ENCODE measurements at places on chromosomes 2 and 18.

DNA sequence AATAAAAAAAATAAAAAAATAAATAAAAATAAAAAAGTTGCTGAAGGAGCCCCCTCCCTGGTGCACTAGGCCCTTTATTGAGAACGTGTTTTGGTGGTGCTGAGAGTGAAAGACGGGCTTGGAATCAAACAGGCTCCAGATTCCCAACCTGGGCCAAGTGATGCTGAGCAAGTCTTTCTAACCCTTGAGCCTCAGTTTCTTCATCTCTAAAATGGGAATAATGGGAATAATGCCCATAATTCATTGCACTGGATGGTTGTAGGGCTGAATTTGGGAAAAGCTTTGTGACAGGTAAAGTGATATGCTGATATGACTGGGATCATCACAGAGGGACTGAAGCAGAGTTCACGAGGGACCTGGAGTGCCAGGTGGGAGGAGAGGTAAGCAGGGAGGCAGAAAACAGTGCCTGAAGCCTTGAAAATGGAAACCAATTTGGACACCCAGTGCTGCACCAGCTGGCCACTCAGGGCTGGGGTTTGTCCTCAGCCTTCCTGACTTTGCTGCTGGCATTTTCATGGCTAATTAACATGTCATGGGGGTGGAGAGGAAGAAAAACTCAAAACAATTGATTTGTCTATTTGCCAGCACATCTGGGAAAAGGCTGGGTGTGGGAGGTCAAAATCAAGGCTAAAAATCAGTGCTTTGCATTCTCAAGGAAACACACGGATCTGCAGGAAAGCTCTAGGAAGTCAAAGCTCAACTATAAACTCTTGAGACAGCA lies 241.3 kb downstream of the LOXHD1 start:
- DNase-seq = no peak

- DNase-seq = no peak
Observed at GRCh38 chr2:68863996-68864395, 7.2 kb downstream of the BMP10 start.

- peak; percentile 47 for DNase-seq
Observed at GRCh38 chr18:77208964-77209363, 40.7 kb upstream of the GALR1 start.

DNA sequence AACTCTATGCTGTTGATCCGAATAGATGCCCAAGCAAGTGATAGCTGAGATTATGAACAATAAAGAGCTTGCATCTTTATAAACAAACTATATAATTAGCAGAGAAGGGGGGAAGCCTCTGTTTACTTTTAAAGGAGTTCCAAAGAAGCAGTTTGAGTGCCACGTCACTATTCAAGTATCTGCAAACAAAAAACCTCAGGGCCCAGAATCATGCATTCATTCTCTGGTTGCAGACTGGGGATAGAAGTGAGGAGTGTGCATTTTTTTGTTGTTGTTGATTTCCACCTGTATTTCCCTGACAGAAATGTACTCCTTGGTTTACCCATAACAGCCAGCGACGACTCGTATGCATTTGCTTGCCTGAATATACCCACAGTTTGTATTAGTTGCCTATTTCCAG lies 264.3 kb downstream of the PTGR3 start:
- no peak for DNase-seq

GRCh38 chr2:45195916-45196315 lies 186.7 kb upstream of the SIX2 start:
- no peak for DNase-seq

DNA sequence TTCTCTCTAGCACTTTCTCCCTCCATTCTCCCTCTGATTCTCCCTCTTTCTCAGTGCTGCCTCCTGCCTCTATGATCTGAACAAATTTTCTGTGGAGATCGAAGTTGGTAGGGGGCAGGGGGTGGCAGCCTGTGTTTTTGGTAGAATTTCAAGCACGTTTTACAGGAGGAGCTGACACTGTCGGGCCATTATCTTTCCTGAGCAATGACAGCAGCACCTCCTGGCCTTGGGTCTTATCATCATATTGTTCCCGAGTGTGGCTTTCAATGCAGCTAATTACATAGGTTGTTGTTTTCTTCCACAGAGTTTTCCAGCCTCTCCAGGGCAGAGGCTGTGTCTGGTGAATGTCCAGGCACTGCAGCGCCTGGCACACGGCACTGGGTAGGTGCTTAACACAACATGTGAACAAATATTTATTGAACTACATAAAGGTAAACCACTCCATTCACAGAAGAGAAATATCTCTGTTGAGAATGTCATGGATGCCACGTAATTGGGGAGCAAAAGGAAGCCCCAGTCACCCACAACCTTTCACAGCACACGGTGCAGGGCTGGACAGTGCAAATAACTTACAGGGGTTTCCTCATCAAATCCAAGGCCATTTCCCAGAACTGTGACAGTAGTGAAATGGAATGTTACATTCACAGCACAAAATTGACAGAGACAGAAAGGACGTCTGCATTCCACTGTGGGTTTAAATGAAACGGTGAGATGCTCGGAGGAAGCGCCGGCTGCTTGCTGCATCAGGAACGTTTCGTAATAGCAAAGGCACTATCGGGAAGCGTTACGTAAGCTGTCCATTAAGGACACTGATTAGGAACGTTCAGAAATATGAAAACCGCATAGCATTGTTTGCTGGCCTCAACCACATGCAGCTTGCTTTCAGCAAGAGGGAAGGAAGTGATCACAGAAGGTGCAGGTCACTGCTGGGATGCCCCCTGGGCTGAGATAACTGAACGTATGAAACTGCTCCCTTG lies 6.5 kb upstream of the KCNG2 start:
- no peak for DNase-seq

- no peak for DNase-seq
Observed at GRCh38 chr2:184326066-184326465, 272.3 kb upstream of the ZNF804A start.

GRCh38 chr2:33323957-33324356 lies 152.5 kb upstream of the RASGRP3 start:
- DNase-seq = no peak

GRCh38 chr18:48892146-48892855 lies 58.5 kb downstream of the SMAD7 start:
- DNase-seq = no peak

- no peak for DNase-seq
Observed at GRCh38 chr18:78622251-78622906, 357.2 kb upstream of the SALL3 start.
